ENCODE measurements at places on chromosomes 16 and 17.

DNA sequence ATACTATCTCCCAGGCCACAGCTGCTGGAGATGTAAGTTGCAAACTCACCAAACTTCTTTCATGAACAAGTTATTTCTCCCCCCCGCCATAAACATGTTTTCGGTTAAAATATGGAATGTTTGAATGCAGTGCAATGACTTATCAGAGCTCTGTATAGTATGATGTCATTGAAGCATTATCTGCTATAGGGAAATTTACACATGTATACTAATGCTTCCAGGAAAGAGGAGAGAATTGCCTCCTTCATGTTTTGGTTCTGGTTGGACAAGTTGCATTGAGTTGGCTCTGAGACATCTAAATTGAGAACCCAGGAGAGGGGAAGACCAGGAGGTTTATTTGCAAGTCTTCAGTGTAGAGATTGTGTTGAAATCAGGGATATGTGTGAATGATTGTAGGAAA lies 20.8 kb downstream of the UQCRC2 start:
- DNase-seq, result no peak

DNA sequence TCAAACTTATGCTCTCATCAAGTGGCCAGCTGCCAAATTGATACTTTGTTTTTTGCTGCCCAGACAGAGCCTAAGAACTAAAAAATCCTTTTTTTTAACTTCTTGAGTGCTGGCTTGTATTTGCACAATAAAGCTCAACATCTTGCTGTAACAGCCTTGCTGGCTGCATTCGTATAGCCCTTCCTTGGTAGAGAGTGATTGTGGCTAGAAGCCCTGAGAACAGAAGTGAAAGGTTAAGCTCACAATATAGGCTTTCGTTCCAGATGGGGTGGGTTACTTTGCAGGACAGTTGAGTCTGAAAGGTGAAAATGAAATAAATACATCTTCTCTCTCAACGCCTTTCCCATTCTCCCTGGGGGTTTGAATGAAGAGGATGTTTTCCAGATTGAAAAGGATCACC lies 278.8 kb downstream of the HS3ST3B1 start:
- no peak for DNase-seq

- DNase-seq, result no peak
These were observed 581.6 kb upstream of the PSMD7 start for GRCh38 chr16:73714976-73715375.

GRCh38 chr17:28745786-28746411 lies 2.1 kb downstream of the TRAF4 start:
- DNase-seq, result no peak

- peak; percentile 10 for DNase-seq
These were observed 31.9 kb downstream of the SLFN11 start for GRCh38 chr17:35341411-35341992.

DNA sequence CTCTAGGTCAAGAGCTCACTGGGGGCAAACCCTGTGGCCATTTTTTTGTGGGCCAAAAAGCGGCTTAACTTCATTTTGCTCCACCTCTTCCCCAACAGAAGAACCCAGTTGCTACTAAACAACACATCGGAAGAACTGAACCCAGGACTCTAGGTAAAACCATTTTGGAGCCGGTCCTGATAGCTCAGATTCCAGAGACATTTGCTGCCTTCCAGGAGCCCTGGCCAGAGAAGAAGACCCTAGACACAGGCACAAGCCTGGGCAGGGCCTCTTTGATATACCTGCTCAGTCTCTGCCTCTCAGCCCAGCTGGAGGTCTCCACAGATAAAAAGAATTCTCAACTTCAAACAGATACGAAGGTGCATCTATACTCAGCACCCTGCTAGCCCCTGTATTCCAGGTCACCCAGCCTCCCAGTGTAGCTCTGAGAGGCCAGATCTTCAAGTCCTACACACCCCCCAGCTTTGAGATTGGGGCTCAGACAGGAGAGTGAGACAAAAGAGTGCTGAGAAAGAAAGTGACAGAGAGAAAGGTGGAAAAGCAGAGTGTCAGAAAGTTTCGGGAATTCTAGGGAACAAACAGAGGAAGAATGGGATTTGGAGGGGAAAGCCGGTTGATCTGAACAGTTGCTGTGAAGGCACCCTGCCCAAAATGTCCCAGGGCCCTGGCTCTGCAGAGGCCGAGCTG lies 6.6 kb upstream of the HOXB9 start:
- no peak for DNase-seq

DNA sequence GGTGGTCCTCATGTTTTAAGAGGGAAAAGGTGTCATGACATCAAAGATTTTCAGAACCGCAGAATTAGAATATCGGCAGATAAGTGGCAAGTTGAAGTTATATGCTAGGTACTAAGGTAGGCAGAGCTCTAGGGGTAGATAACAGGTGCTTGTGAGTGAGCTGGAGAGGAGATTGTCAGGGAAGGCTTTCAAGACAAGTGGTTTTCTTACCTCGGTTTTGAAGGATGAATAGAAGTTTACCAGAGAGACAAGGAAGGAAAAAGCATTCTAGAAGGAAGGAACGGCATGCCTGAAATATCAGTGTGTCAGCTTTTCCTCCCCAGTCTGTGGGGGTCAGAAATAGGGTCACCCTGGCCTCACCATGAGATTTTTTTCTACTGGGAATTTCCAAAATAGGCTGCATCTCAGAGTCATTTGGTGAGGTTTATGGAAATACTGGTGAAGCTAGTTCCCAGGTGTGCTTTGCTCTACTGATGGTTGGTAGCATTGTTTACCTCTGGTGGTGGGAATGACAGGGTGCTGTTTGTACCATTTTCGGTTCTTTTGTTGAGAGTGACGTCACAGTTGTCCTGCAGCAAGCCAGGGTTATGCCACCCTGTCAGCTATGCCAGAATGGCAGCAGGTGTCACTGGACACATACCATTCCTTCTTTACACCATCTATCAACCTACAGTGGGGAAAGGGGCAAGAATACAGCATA lies 112.5 kb downstream of the MSI2 start:
- no peak for DNase-seq

- DNase-seq, result no peak
These were observed 416 bp downstream of the KIFC3 start for GRCh38 chr16:57801809-57802340.

DNA sequence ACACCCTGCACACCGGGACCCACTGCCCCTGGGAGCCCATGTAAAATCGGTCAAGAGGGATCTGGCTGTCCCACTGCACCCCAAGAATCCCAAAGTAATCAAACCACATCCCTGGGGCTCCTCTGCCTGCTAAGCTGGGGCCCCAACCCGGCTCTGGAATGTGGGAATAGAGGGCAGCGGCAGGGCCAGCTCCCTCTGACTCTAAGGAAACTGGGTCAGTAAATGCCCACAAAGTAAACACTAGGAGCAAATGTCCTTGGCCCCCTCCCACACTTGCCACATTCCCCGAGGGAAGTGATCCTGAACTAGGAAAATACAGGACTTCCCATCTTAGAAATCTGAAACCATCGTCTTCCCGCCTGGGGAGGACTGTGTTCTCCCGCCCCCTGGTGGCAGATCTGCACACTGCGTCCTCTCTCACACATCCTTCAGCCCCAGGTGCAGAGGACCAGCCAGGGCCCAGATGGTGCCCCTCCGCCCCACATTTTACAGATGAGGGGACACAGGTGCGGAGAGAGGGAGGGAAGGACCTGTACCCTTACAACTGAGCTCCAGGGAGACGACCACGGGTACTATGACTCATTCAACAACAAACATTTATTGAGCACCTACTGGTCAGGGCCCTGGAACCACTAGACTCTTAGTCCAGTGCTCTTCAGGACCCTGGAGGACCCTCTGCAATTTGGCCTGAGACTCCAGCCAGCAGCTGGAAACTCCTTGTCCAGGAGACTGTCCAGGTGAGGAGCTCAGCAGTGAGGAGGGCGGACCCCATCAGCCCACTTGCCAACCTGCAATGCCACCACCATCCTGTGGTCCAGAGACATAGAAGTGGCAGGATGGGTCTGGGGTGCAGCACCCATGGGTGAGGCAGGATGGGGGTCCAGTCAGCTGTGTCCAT lies 10.1 kb downstream of the P3H4 start:
- DNase-seq, result peak; percentile 49

DNA sequence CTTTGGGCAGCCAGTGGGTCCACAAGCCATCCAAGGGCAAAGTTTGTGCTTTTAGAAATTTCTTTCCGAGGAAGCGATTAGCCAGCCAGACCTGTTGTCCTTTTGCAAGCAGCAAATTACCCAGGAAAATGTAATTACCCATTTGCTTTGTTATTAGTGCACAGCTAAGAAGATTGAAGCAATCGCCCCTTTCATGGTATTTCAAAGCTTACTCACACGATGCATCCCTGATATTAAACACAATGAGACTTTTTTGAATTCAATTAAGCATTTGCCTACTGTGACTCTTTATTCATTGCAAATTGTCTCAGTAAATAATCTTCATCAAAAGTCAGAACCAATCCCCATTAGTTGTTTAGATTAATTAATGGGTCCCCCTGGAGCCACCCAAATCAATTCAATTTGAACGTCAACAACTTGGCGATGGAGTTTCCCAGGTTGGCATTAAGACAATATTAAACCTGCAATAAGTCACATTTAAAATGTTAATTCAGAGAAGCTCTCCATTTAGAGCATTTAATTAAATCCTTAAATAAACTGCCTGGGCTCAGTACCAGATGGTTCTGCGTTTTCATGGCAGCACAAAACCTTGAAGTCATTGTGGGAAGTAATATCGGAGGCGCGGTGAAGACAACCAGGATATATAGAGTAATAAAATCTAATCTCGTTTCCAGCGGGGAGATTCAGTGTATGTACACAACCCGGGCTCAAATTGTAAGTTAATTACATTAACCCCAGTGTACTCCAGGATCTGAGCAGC lies 366.2 kb upstream of the TNRC6C start:
- no peak for DNase-seq

- no peak for DNase-seq
These were observed 286.1 kb downstream of the SEC14L1 start for GRCh38 chr17:77426676-77427386.
